ENCODE measurements at places on chromosomes 1 and 21.

- DNase-seq = peak; percentile 88
Observed at GRCh38 chr1:110619412-110620249, 13.5 kb upstream of the KCNA2 start.

GRCh38 chr1:4108331-4108730 lies 208.3 kb upstream of the C1orf174 start:
- DNase-seq = no peak

DNA sequence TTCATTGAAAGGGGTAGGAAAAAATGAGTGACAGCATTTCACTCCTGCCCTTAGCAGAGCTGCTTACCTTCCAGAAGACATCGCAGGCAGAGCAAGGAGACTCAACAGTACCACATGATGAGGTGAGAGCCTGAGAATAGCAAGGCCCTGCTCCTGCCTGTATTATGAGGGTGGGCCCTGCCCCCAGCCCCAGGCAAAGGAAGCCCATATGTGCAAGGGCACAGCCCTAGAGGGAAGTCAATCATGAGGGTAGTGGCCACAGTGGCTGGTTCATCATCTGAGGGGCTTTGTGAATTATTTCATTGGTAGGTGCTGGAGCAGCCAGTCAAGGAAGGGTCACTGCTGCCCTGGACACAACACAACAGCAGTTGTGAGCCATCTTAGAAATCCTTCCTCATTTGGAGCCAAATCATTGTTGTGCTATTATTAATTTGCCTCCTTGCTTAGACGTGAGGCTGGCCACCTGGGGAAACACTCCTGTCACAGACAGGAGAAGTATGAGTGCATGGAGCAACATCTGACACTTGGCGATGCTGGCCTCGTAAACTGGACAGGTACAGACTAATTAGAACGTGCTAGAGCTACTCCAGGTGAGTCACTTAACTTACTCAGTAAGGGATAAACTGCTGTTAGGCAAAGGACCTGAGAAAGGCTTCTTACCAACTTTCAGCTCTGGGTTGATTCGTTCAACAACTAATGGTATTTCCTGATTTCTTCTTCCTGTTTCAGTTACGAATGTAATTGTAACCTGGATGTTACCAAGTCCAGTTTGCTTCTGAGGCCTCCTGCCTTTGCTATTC lies 22.7 kb upstream of the ACBD6 start:
- no peak for DNase-seq

GRCh38 chr1:178933709-178934490 lies 63.0 kb upstream of the ANGPTL1 start:
- DNase-seq = peak; percentile 13

DNA sequence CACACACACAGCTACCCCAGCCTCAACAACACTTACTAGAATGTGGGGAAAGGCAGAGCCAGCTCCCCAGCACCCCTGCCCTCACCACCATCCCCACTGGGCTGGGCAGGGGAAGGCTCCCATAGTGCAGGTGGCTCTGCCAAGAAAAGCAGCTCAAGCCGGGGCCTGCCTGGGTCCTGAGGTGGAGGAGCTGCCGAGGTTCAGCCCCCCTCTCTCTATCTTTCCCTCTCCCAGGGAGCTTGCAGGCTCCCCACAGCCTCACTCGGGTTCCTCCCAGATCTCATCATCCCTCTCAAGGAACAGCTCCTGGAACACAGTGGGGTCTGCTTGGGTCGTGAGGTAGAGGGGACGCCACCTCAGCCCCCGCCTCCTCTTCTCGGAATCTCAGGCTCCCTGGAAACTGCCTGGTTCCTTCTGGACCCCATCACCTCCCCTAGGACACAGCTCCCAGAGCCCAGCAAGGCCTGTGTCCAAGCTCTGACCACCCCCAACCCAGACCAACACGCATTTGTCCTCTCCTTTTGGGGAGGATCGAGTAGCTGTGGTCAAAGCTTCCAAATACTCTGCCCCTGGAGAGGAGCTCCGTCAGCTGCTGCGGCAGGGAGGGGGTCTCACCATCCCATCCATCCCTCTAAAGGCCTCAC lies 704 bp downstream of the S100A16 start:
- DNase-seq = peak; percentile 65

DNA sequence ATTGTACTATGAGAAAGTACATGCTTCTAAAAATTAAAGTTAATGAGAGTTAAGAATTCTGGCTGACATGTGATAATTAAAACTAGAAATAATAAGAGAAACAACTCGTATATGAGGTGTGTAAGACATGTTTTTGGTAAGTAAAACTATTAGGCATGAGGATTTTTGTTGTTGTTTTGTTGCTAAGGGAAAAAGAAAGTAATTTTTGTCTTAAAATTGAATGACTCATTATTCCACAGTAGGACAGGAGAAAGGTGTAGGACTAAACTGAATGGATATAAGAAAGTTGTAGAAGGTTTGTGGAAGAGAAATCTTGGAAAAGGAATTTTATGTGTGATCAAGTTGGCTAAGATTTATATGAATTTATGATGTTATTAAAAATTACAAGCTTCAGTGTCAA lies 54.8 kb downstream of the TBX19 start:
- DNase-seq = no peak

DNA sequence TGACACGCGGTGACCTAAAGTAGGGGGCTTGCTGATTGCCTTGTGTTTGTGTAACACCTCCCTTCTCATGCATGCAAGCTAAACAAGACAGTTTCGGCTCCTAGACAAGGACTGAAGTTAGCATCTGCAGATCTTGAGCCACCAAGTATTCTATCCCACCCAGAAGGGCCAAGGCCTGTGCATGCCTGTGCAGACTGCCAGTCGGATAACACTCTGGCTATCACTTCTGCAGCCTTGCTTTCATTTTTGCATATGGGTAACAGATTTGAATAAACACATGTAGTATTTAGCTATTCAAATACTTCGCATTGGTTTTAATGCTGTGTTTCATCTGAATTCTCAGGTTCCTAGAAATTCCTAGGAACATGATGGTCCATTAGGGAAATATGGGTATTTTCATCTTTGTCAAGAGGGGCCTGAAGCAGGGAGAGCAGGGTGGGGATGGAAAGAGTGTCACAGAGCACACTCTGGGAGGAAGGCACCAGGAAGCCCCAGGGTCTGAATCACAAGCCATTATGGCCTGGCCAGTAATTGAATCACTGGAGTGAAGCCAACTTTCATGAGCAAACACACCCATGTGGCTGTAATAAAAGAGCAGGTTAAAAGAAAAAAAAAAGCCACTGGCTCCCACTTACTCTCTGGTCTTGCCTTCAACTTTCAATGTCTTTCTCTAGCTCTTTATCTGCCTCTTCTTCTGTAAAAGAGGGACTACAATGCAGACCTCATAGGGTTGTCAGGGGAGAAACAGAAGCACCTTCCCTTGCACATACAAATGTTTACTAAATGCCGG lies 28.3 kb downstream of the GADD45A start:
- no peak for DNase-seq

- DNase-seq = no peak
Observed at GRCh38 chr1:198238121-198238520, 81.3 kb downstream of the NEK7 start.

GRCh38 chr1:218850367-218850766 lies 323.3 kb upstream of the LYPLAL1 start:
- DNase-seq = no peak

DNA sequence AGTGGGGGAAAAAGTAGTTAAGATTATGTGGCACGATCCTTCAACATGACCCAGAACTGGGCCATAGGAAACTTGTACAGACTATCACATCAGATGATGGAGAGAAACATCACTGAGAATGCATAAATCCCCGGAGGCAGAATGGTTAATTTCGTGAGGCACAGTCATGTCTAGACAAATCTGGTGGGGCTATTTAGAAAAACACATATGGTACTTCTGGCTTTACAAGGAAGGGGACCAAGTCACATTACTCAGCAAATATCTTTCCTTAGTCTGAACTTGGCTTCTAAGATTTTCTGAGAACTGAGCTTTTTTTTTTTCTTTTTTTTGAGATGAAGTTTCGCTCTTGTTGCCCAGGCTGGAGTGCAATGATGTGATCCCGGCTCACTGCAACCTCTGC lies 9.2 kb upstream of the UQCRHL start:
- DNase-seq = no peak

DNA sequence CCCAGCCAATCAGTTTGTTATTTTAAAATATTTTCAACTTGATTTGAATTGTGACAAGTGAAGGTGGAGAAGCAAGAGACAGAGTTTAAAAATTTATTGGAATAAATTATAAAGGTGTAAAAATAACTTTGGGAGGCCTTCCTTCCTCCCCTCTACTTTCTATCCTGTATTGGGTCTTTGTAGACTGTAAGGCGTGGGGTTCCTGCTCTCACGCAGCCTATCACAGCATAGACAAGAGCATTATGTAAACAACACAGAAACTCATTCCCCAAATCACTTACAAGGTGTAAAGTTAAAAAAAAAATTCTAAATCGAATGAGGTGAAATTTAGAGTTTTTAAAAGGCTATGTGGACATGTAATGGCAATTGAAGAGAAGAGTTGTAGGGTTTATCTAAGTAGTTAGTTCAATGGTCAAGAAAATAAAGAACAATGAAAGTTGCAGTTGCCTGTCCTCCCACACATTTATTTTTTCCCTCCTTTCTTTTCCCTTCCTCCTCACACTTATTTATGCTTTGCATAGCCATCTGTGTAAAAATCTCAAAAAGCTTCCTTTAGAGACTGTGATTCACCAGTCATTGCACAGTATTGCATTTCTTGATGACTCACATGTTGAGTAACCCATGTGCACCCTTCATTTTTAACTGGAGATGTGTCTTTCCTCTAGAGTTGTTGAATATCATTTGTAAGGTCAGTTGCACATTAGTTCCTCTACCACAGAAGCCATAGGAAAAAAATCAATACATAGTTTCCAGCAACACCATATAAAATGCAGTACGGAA lies 242.2 kb downstream of the PTPRC start:
- DNase-seq = no peak

- DNase-seq = no peak
Observed at GRCh38 chr1:83131692-83131955, 867.3 kb downstream of the TTLL7 start.

DNA sequence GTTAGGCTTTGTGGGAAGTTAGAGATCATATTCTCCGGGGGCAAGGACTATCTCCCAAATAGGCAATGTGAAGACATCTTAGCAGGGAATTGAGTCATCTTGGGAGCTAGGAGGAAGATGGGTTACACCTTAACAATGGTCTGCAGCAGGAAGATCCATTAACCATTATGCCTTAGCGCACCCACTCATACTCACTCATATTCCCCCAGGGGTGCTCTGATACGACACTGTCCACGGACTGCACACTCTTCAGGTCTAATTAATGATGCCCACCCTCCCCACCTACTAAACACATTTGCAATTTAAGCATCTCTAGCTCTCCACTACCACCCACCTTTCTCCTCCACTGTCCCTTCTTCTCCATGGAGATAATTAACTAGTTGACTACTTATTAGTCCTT lies 857 bp upstream of the AK5 start:
- DNase-seq = no peak

- peak; percentile 96 for DNase-seq
Observed at GRCh38 chr1:31373056-31373896, at the start of gene FABP3. TSS of gene FABP3 (minus strand) at chr1:31373076. CDS start at chr1:31373014, 62 bp downstream.

Measured in H7 (cell line).